CD8-positive, alpha-beta memory T cell (primary cell): ENCODE measurements at places on chromosomes 2 and 18. TPM values are rescaled to one million over a fixed set of nuclear protein-coding genes. Genes with fewer than 3 reads are reported as not detected.
A peak's percentile ranks its signal among the peaks of the same experiment; 100 is the strongest.

GRCh38 chr2:20186078-20186854 lies 38.7 kb downstream of the SDC1 start:
- H3K36me3 ChIP-seq, result no peaks in the 10 kb centered on the region
- H3K4me1 ChIP-seq, result no peaks in the 10 kb centered on the region
- H3K27ac ChIP-seq, result peak overlapping the region; percentile 57

GRCh38 chr18:56028514-56028913 lies 440.5 kb upstream of the TCF4 start:
- no peak for DNase-seq
- H3K4me3 ChIP-seq, result no peak overlapping the region
- no peaks in the 10 kb centered on the region for H3K27me3 ChIP-seq
- no peaks in the 10 kb centered on the region for H3K36me3 ChIP-seq

DNA sequence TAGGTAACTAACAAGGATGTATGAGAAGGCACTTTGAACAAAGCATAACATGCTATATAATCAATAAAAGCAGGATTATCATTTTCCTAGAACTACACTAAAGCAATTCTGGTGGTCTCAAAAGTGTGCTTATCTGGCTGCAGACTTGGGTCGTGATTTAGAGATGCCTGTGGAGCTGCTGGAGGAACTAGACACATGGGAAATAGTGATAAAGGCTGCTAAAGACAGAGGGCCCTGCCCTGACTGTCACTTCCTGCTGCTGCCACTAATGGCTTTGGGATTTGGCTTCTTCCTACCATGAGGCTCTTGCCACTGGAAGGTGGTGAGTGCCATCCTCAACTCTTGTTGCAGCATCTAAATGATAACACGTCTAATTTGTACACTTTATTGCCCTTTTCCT lies 22.5 kb downstream of the TMEM178A start:
- no peak overlapping the region for H3K27ac ChIP-seq
- no peaks in the 10 kb centered on the region for H3K27me3 ChIP-seq
- H3K4me3 ChIP-seq, result no peak overlapping the region
- H3K4me1 ChIP-seq, result no peaks in the 10 kb centered on the region
- no peak for DNase-seq

- H3K4me3 ChIP-seq, result no peak overlapping the region
- H3K27ac ChIP-seq, result no peak overlapping the region
- H3K4me1 ChIP-seq, result no peaks in the 10 kb centered on the region
- no peak for DNase-seq
- H3K36me3 ChIP-seq, result no peaks in the 10 kb centered on the region
Measured at GRCh38 chr2:156455361-156455975, 19.3 kb downstream of the GPD2 start.

DNA sequence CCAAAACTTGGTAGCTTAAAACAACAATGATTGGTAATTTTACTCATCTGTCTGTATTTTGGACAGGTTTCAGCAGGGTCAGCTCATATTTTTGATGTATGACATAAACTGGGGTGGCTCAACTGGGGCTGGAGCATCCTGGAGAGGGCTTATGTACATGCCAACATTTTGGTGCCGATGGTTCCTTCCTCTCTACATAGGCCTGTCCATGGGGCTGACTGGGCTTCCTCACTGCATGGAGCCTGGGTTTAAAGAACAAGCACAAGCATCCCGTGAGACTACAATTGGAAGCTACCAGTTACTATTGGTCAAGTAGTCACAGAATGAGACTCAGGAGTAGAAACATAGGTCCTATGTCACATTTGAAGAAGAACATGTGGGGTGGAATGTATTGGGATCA lies 95.0 kb downstream of the DDX1 start:
- no peak overlapping the region for H3K27ac ChIP-seq
- no peak for DNase-seq
- no peak overlapping the region for H3K4me3 ChIP-seq
- no peaks in the 10 kb centered on the region for H3K4me1 ChIP-seq
- H3K27me3 ChIP-seq, result no peaks in the 10 kb centered on the region
- no peaks in the 10 kb centered on the region for H3K36me3 ChIP-seq

DNA sequence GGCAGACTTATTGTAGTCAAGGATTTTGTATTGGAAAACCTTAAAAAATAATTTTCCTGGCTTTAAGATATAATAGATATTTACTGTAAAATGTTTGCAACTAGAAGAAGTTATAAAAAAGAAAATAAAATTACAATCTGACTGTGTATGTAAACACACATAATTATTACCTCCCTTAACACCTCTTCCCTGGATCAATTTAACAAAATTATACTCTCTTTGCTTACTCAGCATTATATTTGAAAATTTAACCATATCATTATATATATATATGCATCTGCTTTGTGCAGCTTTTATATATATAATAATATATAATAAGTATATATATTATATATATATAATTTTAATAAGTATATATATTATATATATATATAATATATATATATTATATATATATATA lies 131.7 kb upstream of the FAM98A start:
- no peak for DNase-seq
- no peaks in the 10 kb centered on the region for H3K27me3 ChIP-seq
- no peak overlapping the region for H3K4me3 ChIP-seq
- H3K4me1 ChIP-seq, result no peaks in the 10 kb centered on the region
- no peaks in the 10 kb centered on the region for H3K36me3 ChIP-seq

DNA sequence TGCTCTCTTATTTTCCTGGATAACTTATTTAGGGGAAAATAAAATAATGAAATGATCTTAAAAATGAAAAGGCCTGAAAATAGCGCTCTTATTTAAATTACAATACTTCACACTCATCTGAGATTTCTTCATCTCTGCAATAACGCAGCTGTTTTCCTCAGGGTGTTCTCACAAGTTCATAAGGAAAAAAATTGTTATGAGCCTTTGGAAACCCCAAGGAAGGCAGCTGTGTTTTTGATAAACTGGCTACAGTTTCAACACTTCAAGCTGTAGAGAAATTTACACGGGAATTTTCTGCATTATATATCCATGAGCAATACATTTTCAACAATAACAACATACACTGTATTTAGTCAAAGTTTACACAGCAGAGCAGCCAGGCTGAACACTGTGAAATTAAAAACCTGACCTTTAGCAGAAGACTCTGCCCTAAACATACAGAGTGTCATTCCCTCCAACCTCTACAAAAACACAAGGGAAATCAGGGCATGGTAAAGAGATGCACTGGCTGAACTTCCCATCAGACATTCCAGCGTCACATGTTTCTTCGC lies 959.6 kb downstream of the SLC4A3 start:
- no peak for DNase-seq
- H3K27me3 ChIP-seq, result no peaks in the 10 kb centered on the region
- H3K36me3 ChIP-seq, result no peaks in the 10 kb centered on the region
- H3K4me1 ChIP-seq, result no peaks in the 10 kb centered on the region
- no peak overlapping the region for H3K27ac ChIP-seq
- H3K4me3 ChIP-seq, result no peak overlapping the region

GRCh38 chr2:237164474-237165042 lies 78.9 kb downstream of the COPS8 start:
- H3K27me3 ChIP-seq, result no peaks in the 10 kb centered on the region
- DNase-seq, result no peak
- H3K27ac ChIP-seq, result no peak overlapping the region
- no peak overlapping the region for H3K4me3 ChIP-seq
- no peaks in the 10 kb centered on the region for H3K36me3 ChIP-seq
- no peaks in the 10 kb centered on the region for H3K4me1 ChIP-seq

DNA sequence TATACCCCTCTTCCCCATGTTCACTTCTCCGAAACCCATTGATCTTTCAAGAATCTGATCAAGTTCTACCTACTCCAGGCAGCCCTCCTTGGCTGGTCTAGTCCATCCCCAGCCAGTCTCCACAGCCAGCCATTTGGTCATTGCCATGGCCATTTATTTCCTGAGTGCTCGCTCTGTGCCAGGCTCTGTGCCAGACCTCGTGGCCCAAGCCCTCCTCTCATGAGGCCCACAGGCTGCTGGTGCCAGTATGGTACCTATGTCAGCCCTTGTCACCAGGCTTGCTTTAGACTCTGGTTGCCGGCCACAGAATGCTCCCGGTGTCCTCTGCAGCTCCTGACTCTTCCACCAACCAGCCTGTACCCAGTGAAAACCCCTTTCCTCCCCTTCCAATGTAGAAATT lies 78.8 kb downstream of the CELF4 start:
- no peaks in the 10 kb centered on the region for H3K36me3 ChIP-seq
- no peak overlapping the region for H3K27ac ChIP-seq
- H3K27me3 ChIP-seq, result peaks cover 23% of the 10 kb centered on the region

DNA sequence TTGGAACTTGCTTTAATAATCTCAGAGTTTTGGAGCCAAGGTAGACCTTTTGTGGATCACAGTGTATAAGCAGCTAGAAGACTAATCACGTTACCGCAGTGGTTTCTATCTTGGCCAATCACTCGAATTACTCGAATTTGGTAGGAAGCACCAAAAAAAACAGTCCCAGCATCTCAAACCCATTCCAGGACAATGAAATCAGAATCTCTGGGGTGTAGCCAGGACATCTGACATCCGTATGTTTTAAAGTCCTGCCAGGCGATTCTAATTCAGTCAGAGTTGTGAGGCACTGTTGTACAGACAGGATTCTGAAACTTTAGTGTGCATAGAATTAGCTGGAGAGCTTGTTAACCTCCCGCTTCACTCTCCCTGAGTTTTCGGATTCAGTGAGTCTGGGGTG lies 30.8 kb downstream of the GRHL1 start:
- peaks cover 7% of the 10 kb centered on the region for H3K4me1 ChIP-seq
- DNase-seq, result no peak
- H3K4me3 ChIP-seq, result no peak overlapping the region
- no peak overlapping the region for H3K27ac ChIP-seq
- no peaks in the 10 kb centered on the region for H3K36me3 ChIP-seq

The UGT1A4 gene
- not detected for total RNA-seq

The TXNDC2 gene
- total RNA-seq, result not detected

The NXPH2 gene
- not detected for total RNA-seq
